Calu3 (cell line): ENCODE measurements at places on chromosomes 3 and 15. TPM values are rescaled to one million over a fixed set of nuclear protein-coding genes. Genes with fewer than 3 reads are reported as not detected.
A peak's percentile ranks its signal among the peaks of the same experiment; 100 is the strongest.

DNA sequence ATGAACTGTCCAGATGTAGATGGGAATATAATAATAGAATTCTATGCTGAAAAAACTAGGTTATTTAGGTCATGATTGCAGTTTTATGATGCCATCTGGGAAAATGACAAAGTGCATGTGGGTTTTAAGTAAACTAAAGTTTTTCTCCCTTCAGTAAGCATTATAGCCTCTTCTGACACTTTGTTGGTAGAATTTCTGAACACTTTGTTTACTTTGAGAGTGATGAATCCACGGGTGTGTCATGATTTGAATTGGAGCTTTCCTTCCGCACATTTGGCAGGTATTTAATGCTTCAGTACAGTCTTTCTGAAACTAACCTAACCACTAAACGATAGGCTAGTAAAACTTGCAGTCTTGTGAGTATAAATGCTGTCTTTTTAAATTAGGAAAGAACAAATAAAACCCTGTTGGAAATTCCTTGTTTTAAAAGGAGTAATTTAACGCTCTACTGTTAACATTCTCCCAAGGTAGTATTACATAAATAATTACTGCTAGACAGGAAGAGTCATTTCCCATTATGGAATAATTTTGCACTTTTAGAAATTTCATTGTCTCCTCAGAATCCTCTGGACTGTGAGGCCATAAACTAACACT is 7.0 kb downstream of the FILIP1L start:
- DNase-seq, result no peak

Gene PATL2
- 1.7 and 3.8 TPM in 2 replicates for total RNA-seq

DNA sequence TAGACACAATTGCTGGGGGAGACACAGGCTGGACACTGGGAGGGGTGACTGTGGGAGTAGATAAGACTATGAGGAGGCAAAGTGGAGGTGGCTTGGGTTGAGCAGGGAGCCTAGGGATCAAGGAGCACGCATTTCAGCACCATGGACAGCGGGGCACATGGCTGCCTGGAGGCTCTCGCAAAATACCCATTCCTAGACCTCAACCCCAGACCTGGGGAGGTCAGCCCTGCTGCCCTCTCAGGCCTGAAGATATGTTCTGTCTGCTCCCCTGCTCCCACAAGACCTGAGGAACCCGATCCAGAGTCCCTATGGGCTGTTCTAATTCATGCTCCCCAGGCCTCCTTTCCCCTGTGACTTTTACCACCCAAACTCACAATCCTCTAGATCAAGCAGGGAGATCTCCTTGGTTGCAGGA is 16.0 kb upstream of the CPEB1 start:
- DNase-seq, result peak; percentile 58

Gene AGBL1
- not detected in 2 replicates for total RNA-seq

Gene TRPM1
- total RNA-seq, result not detected in 2 replicates

Gene PGBD4
- total RNA-seq, result 1.3 TPM in 2 replicates

Gene ABHD10
- 23.7 and 26.4 TPM in 2 replicates for total RNA-seq

GRCh38 chr3:3800685-3801493 is 1.7 kb downstream of the LRRN1 start:
- peak; percentile 22 for DNase-seq

GRCh38 chr15:39184701-39185390 is 396.0 kb upstream of the THBS1 start:
- DNase-seq, result no peak

DNA sequence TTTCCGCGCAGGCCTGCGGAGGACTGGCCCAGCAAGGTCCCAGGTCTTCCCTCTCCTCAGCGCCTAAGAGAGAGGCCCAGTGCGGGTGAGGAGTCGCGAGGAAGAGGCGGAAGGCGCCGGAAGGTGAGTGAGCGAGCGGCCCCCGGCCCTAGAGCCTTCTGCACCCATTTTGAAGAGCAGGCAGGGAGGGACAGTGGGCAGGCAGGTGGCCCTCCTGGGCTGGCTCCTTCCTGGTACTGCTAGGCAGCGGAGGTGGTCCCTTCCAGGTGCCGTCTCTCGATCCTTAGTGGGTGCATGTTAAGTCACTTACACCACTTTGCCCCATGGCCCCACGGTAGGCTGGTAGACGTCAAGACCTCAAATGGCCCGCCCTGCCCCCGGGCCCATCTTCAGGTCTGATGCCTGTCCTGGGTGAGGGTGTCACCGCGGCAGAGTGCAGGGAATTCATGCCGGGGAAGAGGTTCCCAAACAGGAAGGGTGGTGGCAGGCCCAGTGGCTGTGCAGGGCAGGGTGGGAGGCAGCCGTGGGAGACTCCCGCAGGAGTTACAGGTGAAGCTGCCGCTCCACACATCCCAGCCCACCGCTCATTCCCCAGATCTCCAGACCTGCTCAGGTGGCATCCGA is 14.4 kb downstream of the PAK6 start:
- DNase-seq, result no peak

GRCh38 chr3:78882251-78882650 is 885.5 kb downstream of the ROBO1 start:
- DNase-seq, result no peak

GRCh38 chr3:17006132-17006852 is 121.5 kb downstream of the PLCL2 start:
- DNase-seq, result no peak

Gene GOLGA8S
- 0.09 TPM in 1 of 2 replicates, not detected in the other for total RNA-seq

GRCh38 chr3:16452261-16452660 is 61.2 kb downstream of the RFTN1 start:
- no peak for DNase-seq
